Cerebellar nuclear complex (tissue), 1 donor: ENCODE measurements at places on chromosomes 4 and X.

- no peak for DNase-seq
Observed at GRCh38 chrX:154398668-154399526, 720 bp downstream of the RPL10 start.

GRCh38 chr4:140242357-140243277 lies 88.6 kb upstream of the MAML3 start:
- no peak for DNase-seq

DNA sequence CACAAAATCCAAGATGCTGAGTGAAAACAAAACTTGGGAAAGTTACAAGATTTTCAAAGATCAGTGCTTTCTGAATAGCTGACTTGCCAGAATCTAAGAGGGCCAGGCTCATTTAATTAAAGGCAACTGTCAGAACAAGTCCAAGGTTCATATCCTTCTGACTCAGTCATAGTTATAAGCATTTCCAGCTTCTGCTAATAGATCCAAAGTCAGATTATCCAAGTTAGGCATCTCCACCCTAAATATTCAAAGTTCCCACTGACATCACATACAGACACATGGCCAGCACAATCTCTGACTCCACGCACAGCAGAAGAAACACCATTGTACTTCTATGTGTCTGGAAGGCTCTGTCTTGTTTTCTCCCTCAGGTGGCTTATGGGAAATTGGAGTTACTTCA lies 41.8 kb downstream of the GASK1B start:
- DNase-seq: no peak

GRCh38 chr4:123170843-123171242 lies 225.8 kb upstream of the SPRY1 start:
- DNase-seq: no peak

DNA sequence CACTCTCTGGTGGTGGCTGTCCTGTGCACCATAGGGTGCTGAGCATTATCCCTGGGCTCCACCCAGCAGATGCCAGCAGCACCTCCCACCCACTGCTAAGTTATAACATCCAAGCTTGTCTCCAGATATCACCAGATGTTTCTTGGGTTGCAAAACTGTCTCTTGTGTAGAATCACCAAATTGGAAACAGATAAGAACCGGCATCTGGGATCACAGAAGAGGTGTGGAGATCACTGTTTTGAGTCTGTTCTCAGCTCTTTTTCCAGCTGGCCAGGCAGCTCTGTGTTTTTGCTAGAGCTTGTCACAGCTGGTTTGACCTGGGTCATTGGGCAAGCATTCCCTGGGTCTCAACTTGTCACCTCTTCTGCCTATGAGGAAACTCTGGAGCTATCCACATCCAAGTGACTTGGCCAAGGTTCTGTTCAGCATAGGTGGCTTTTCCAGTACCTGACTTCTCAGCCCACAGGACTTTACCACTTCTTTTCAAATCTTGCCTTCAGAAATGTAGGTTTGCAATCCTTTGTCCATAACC lies 15.3 kb upstream of the PUDP start:
- no peak for DNase-seq

GRCh38 chrX:110462957-110463356 lies 104.3 kb downstream of the RTL9 start:
- no peak for DNase-seq

GRCh38 chrX:122584981-122585380 lies 599.1 kb upstream of the GRIA3 start:
- DNase-seq: no peak

- DNase-seq: no peak
Observed at GRCh38 chrX:44906542-44906941, 33.6 kb downstream of the KDM6A start.

GRCh38 chr4:109671350-109671749 lies 31.9 kb downstream of the CASP6 start:
- DNase-seq: no peak

- no peak for DNase-seq
Observed at GRCh38 chrX:38881066-38881465, 79.8 kb downstream of the MID1IP1 start.

DNA sequence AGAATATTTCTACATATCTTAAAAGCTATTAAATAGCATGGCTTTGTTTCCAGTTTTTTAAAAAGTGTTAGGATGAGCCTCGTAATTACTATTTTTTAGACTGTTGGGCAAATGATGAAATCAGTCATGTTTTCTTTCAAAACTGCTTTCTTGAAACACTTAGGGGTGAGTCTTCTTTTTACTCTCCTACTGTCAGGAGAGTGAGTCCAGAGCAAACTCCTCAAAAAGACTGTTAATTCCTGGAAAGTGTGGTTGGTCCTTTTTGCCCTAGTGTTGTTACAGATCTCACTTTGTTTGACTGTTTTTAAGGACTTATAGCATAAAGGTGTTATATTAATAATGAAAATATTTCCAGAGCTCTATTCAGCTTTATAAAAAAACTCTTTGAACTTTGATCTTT lies 6.3 kb downstream of the GSTCD start:
- DNase-seq: no peak

DNA sequence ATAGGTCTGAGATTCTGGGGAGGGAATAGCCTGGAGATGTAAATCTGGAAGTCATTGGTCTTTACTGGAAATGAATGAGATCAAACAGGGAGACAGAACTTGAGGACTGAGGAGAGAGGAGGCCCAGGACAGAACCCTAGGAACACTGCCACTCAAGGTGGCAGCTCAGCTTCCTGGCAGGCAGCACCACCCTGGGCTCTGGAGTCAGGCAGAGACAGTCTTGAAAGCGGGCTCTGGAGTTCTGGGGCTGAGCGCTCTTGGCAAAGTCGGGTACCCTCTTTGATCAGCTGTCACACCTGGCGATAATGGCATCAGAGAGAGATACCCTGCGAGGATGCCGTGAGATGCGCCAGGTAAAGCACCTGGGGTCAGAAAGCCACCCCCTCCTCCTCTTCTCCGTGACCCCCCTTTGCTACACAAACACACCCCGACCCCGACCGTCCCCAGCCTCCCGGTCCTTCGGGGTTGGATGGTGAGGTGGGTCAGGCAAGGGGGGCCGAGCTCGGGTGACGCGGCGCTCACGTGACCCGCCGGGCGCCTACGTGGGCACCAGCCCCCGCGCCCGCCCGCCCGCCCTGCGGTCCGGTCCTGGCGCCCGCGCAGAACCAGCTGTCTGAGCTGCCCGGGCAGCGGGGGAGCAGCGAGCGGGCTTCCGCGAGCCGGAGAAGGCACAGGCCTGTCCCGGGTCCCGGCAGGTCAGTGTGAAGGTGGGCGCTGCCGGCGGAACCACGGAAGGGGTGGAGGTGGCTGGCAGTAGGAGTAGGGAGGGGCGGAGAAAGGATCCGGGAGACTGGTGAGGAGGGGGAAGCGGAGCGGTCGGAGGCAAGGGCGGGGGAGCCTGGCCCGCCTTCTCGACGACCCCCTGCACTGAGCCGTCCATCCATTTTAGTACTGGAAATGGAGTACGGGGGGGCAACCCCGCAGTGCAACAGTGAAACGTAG lies at the start of gene TCEAL3:
Gene TCEAL3 (plus strand): TSS at position 600 of the 942 bp plus-strand sequence. CDS start 1,102 bp downstream, outside the sequence.
- DNase-seq: no peak

DNA sequence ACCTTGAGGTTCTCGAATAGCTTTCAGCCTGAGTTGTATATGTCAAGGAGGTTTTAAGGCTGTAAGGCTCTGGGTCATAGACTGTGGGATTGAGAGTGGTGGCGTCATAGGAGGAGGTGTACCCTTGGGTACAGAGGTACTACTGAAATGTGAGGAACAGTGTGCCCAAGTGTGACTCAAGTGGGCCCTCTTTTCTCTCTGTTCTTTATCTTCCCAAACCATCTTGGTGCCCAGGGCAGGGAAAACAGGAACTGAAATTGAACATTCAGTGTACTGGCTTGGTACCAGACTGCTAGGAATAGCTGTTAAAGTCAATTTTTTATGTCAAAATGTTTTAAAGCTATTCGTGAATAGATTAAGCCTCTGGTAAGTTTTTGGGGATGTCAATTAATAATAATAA lies 136.2 kb upstream of the RPS6KA3 start:
- DNase-seq: no peak

DNA sequence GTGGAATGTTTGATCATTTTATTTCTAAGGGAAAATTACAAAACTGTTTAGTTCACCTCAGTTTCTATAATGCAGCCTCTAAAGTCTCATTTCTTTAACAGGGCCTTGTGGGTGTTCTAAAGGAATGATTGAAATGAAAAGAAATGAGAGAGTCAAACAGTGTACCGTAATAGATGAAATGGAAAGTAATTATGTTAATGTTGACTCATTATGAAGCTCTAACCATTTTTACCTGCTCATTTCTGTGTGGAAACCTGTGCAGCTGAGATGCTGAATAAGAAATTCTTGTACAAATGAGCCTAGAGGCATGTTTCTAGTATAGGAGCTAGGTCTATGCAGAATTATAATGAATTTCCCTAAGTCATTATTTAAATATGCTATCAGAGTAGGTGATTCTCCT lies 45.2 kb upstream of the RPA4 start:
- no peak for DNase-seq

GRCh38 chr4:30725562-30725961 lies 5.4 kb downstream of the PCDH7 start:
- DNase-seq: no peak

DNA sequence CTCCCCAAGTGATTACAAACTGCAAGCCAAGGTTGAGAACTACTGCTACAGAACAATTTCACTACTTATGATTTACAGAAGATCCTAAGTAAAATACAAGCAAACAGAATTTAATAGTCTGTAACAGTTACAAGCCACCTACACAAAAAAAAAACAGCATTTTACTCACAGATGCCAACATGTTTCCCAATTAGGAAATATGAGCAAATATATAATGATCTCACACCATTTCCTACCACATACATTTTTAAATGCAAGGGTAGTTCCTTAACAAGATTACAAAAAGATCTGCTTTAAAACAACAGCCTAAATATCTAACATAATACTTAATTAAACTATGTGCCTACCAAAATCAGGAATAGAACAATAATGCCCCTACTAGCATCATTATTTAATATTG lies 63.4 kb downstream of the EFHC2 start:
- no peak for DNase-seq

GRCh38 chr4:55568905-55569504 lies 22.3 kb upstream of the CLOCK start:
- DNase-seq: no peak

GRCh38 chrX:49858341-49858740 lies 20.9 kb upstream of the USP27X start:
- no peak for DNase-seq

- DNase-seq: no peak
Observed at GRCh38 chr4:153260553-153261300, 56.5 kb downstream of the TRIM2 start.

- DNase-seq: no peak
Observed at GRCh38 chr4:28179126-28179525, 1318.5 kb downstream of the STIM2 start.

DNA sequence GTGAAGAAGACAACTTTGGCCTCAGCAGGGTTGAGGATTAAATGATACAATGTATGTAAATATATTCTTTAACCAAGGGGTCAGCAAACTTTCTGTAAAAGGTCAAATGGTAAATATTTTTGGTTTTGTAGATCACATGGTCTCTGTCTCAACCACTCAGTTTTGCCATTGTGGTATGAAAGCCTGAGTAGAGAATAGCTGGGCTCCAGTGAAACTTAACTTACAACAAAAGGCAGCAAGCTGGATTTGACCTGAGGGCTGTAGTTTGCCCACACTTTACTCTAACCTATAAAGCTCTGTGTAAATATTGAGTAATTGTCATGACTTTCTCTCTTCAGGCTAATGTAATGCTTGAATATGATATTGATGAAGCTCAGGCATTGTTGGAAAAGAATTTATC lies 19.6 kb downstream of the VBP1 start:
- no peak for DNase-seq

DNA sequence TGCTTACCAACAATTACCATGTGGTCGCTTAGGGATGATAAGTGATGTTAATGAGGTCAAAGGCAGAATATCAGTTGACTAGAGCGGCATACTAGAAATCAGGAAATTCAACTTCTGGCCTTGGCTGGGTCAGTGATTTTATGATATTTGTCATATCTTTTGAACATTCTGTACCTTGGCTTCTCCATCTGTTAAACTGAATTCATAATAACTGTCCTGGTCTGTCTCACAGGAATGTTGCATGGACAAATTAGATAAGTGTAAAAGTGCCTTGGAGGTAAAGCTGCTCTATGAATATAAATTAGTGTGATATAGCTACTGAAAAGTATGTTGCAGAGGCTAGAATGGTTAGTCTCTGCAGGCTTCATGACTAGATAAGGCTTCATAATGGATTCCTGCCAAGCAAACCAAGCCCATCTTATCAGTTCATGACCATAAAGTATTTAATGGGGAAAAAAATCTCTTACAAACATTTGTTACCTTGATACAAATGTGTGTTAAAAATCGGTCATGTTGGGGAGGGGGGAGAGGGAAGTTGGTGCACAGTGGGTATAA lies 104.6 kb upstream of the BMPR1B start:
- DNase-seq: no peak

GRCh38 chrX:42117318-42117717 lies 194.0 kb upstream of the CASK start:
- no peak for DNase-seq

DNA sequence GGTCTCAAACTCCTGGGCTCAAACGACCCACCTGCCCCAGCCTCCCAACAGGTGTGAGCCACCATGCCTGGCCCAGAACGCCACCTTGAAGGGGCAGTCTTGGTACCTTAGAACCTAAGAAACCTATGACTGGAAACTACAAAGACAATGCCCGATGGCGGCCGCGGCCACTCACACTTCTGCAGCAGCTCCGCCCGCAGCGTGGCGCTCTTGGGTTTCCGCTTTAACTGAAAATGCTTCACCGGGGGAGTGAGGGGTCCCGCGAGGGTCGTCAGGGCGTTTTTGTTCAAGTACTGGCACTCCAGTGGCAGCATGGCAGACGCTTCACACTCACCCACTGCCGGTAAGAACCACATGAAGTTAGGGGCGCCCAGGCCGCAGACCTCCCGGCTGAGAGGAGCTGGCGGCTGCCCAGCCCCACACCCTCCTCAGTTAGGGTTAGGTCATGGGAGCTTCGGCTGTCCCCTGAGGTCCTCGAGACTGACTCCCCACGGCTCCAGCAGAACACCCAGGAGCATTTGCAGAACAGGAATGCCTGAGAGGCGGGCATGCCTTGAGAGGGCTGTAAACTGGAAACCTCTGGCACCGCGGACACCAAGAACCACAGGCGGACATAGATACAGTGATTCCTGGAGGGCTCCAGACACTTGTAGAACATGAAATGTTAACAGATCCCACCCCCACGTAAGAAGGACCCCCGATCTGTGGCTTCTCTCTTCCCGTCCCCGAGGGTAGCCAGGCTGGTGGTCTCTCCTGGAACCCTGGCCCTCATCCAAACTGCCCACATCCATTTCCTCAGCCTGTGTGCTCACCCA lies 19.0 kb downstream of the NELFA start:
- no peak for DNase-seq

DNA sequence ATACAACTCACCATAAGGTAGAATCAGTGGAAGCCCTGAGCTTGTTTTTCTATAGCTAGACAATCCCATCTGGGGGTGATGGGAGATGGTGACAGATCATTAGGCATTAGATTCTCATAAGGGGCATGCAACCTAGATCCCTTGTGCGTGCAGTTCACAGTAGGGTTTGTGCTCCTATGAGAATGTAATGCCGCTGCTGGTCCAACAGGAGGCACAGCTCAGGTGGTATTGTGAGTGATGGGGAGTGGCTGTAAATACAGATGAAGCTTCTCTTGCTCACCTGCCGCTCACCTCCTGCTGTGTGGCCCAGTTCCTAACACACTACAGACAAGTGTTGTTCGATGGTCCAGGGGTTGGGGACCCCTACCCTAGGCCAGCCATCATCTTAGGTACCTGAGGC lies 5.9 kb upstream of the GATB start:
- DNase-seq: no peak

GRCh38 chrX:131675596-131676194 lies 131.8 kb downstream of the OR13H1 start:
- DNase-seq: no peak
